ENCODE measurements at places on chromosomes 1 and 21.

DNA sequence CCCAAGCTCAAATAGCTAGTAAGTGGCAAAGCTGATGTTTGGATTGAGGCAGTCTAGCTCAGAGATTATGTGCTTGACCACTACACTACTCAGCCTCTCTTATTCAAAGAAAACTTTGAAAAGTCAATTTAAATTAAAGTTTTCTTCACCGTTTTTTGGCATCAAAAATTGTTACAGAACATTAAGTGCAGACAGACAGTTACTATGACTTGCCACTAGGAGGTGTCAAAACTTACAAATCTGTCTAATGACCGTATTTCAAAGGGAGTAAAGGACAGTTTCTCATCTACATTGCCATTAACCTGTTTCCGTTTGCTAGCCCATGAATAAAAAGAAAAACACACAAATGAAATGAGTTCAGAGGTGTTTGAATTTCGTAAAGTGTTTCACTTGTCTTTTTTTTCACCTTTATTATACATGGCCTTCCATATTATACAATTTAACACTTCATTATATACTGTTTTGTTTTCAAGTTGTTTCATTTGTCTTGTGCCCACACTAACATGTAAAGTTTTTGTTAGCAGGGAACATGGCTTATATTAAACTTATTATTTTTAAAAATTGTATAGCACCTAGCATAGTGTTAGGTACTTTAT, 57.4 kb upstream of the MTF2 start:
- no peak for DNase-seq

- DNase-seq: no peak
These were observed 17.3 kb upstream of the TTC4 start for GRCh38 chr1:54698346-54698745.

DNA sequence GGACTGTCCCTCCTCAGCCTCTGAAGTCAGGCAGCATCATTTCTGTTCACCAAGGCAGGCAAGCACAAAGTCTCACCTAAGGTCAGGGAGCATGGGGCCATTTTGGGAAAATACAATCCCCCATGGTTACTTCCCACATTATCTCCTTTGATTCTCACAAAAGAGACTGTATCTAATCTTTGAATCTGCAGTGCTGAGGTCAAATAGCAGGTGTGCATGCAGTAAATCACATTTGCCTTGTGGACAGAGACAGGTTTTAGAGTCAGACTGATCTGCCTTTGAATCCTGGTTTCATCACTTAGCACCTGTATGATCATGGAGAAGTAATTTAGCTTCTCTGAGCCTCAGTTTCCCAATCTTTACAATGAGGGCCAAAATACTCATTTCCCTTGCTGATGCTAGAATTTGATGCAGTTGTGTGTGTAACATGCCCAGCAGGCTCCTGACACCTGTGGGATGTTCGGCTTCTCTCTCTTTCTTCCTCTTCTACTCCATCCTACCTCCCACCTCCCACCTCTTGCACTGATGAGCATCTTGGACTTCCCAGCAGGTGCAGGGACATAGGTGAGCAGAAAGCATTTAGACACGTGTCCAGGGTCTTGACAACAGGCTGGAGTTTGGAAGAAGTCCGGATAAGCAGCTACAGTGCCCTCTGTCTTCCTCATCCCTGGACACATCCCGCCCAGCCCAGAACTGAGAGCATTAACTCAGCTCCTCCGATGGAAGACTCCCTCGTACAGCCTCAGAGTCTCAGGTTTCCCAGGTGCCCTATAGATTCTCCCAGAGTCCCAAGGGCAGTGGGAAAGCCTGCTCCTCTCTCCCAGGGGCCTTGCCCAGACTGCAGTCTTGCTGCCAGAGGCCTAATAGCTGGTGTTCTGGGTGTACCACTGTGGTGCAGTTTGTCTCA, 18.9 kb downstream of the NENF start:
- DNase-seq: no peak

GRCh38 chr1:6969762-6970161, 184.5 kb downstream of the CAMTA1 start:
- DNase-seq: no peak

GRCh38 chr1:245997471-245998258, 509.4 kb downstream of the SMYD3 start:
- DNase-seq: no peak

GRCh38 chr1:82463951-82464350, 663.2 kb downstream of the ADGRL2 start:
- no peak for DNase-seq

GRCh38 chr1:13764588-13765332, 64.8 kb downstream of the PRDM2 start:
- DNase-seq: no peak

GRCh38 chr1:34885405-34886247, 26.1 kb upstream of the SMIM12 start:
- no peak for DNase-seq

- DNase-seq: no peak
These were observed 18.6 kb upstream of the BCL10 start for GRCh38 chr1:85295006-85295431.

DNA sequence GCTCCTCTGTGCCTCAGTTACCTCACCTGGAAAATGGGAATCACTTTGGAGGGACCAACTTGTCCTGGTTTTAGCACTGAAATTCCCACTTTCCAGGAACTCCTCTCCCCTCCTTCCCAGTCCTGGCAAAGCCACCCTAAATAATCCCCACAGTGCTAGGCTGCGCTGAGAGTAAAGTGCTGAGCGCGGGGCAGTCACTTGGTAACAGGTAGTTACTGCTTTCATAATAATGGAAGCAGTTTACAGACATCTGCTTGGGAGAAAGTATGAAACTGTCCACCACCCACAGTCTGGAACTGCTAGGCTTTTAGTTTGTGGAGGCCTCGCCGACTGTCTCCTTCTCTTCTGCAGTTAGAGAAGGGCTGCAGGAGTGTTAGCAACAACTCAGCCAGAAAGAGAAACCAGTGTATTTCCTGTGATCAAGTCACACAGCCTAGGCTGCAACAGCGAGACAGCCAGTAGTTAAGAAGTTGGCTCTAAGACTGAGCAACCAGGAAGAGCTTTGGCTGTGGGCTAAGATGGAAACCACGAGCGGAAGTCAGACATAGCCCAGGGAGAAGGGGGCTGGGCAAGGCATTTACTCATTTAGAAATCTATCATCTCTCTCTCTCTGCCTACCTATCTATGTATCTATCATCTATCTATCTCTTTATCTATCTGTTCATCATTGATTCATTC, 30.8 kb upstream of the ABCG1 start:
- DNase-seq: no peak

GRCh38 chr1:201072149-201072548, 40.1 kb downstream of the CACNA1S start:
- no peak for DNase-seq

GRCh38 chr21:34958040-34958439, 91.1 kb downstream of the RUNX1 start:
- no peak for DNase-seq

DNA sequence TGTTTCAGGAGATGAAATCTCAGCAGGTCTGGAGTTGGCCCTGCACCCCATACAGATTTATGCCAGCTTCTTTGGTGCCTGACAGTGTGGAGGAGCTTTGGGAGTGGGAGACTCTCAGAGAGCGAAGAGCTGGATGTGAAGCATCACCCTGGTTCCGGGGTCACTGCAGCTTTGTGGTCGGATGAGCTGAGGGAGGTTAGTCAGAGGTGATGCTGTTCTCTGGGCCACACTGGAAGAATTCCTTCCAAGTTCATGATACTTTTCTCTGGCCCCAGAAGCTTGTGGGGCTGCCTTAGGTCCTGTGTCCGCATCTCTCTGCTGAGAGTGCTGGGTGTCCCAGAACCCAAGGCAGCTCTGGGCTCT, 467.8 kb downstream of the CAMTA1 start:
- DNase-seq: no peak

GRCh38 chr21:36350282-36350910, 30.4 kb downstream of the MORC3 start:
- peak; percentile 41 for DNase-seq

DNA sequence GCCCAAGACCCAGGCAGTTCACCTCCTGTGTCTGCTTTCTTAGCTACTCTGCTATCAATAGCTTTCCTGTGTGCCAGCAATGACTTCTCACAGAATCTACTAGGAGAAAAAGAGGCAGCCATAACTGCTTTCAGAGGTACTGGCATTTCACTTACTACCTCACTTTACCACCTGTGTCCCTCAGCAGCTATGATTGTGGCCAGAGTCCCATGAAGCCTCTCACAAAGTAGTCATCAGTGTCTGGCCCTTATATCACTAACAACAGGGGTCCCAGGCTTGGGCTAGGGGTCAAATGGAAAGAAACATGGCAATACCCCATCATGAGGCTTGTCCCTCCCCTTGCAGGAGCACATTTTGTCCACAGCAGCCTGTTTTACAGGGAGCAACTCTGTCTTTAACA, 62.7 kb upstream of the EPS8L3 start:
- DNase-seq: no peak

DNA sequence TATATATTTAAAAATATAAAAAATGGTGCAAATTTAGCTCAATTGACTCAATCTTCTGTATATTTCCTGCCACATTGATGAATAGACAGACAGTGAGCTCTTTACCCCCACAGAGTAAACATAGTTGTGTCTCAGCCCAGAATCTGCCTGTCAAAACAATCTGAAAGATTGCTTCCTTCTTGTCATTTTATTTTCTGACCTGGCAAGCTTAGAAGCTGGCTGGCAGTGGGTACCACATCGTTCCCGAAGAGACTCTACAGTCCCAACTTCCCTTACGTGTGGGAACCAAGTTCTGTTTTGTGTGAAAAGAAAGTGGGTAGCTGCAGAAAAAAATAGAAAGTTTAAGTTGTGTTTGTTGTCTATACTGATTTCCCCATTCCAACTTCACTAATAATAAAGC, 629.3 kb upstream of the NEGR1 start:
- no peak for DNase-seq

DNA sequence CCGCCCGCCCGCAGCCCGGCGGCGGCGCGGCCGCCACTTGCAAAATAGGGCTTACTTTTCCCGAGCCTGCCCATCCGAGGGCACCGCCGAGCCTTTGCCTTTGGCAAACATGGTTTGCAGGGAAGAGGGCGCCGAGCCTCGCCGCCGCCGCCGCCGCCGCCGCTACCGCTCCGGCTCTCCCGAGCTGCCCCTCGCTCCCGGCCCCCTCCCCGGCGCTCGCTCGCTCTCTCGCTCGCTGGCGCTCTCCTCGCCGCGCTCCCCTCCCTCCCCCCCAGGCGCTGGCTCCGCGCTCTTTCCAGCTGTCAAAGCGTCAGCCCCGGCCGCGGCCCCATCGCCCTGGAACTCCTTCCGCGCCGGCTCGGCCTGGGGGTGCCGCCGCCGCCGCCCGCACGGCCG, 298 bp downstream of the SSBP3 start:
- DNase-seq: no peak

DNA sequence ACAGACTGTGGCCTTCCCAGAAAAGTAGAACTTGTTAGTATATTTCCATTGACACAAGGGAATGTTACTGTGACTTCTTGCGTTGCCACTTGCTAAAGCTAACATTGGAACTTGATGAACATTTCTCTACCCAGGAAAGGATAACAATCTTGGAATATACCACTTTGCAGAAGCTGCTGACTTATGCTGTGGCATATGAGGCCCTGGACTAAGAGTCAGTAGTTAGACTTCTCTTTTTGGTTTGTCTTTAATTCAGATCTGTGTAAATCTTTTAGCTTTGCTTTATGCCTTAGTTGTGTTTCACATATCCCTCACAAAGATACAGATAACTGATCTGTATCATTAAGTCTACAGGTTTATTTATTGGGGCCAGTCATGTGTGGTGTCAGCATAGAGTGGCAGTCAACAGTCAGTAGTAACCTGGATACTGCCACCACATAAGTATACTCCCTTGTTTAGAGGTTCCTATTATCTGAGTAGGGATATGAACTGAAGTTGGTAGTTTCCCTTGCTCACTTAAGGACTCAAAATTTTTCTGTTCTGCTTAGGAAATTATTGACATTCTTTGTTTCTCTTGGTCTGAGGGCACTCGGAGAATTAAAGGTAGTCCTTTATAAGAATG, 14.7 kb downstream of the RNF2 start:
- no peak for DNase-seq

- DNase-seq: no peak
These were observed 1.7 kb upstream of the LRRC52 start for GRCh38 chr1:165542015-165542631.

DNA sequence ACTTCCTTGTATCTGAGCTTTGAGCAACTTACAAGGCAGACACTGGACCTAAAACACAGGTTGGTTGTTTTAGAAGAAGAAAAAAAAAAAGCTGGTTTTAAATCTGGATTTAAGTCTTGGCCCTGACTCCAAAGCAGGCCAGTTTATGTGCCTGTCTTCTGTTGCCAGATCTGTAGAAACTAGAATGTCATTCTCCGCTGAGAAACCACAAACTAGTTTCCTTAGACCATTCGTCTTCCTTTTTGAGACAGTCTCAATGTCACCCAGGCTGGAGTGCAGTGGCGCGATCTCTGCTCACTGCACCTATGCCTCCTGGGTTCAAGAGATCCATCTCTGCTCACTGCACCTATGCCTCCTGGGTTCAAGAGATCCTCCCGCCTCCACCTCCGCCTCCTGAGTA, 33.9 kb downstream of the APP start:
- DNase-seq: no peak

- no peak for DNase-seq
These were observed 24.8 kb downstream of the RSPH1 start for GRCh38 chr21:42471206-42471605.

GRCh38 chr1:180521474-180522212, 19.3 kb upstream of the ACBD6 start:
- DNase-seq: no peak

- DNase-seq: no peak
These were observed 40.9 kb downstream of the MORN1 start for GRCh38 chr1:2350501-2350900.

- DNase-seq: no peak
These were observed 69.4 kb downstream of the C1orf21 start for GRCh38 chr1:184456189-184456588.

DNA sequence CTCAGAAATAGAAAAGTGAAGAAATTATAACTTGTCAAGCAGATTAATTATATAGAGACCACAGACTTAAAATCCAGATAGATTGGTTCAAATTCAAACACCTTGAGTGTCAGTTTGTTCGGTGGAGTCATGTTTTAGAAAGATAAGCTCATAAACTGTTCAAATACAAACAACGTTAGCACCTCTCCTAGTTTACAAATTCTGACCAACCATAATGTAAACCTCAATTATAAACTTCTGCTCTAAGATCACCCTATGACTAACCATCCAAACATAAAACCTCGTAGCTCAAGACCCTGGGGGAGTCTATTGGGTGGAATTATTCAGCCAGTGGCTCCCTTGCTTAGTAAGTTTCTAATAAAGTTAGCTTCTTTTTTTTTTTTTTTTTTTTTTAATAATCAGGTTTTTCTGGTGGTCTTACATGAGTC, 12.4 kb downstream of the CBR1 start:
- DNase-seq: no peak

All from BJ (cell line).